Renal pelvis (tissue), 12 donors: ENCODE measurements at places on chromosomes 12 and 14.

DNA sequence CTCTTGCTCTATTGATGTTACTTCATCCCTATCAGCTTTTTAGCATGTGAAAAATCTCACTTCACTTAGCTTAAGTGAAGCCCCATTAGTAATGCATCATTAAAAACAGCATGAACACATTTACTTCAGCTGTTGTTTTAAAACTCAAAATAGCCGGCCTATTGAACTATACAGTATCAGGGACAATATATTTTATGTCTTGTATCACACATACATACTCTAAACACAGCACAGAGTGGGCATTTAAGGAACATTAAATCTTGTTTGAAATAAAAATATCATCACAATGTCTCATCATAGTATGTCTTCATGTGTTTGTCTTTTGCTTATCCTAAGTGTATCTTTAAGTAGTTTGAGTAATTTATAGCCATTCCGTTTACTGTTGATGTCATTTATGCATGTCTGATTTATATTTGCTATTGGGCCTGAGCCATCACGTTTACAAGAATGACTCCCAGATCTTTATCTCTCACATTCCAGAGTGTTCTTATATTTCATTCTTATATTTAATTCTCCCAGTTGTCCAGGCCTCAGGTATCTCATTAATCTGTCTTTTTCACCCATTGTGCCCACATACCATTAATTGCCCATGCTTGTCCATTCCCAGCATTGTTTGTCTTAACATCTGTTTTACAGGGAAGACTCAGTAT, 57.5 kb downstream of the ARHGAP5 start:
- peak; percentile 70 for DNase-seq

DNA sequence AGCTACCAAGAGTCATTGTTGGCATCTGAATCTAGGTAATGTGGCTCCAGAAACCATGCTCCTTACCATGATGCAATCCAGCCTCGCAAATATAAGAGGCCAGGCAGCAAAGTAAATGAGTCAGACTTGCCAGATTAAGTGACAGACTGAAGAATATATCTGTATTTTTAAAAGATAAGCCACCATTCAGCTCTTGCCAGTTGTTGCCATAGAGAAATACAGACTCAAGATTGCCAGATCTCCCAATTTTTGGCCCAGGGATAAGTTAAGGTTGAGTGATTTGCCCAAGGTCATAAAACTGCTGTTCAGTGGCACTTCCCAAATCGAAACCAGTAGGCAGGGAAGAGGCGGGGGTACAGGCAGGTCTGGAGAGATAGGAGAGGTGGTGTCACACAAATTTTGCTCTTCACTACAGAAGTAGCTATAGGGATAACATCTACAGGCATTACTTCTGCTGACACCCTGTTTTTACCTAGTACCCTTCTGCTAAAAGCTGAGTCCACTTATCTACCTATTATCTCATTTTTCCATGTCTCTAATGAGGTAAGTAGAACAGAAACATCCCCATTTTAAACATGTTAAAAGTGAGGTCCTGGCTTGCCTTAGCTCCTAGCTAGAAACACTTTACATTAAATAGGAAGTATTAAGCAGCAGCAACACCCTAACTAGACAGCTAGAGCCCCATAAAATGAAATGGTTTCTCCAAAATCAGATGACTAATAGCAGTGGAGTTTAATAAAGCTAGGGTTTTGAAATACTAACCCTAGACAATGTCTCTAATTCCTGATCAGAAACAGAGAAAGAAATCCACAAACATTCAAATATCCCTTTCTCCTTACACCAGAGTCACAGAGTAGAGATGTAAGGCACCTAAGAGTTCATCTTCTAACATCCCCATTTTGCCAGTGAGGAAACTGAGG, 19.5 kb downstream of the DCAF5 start:
- no peak for DNase-seq

GRCh38 chr12:67648521-67649260, at the start of gene DYRK2:
TSS of gene DYRK2 (plus strand) at chr12:67648745. CDS start at chr12:67649134, 389 bp downstream.
- DNase-seq, result peak; percentile 87

- DNase-seq, result peak; percentile 77
Measured at GRCh38 chr12:109461846-109462756, 15.0 kb downstream of the KCTD10 start.

DNA sequence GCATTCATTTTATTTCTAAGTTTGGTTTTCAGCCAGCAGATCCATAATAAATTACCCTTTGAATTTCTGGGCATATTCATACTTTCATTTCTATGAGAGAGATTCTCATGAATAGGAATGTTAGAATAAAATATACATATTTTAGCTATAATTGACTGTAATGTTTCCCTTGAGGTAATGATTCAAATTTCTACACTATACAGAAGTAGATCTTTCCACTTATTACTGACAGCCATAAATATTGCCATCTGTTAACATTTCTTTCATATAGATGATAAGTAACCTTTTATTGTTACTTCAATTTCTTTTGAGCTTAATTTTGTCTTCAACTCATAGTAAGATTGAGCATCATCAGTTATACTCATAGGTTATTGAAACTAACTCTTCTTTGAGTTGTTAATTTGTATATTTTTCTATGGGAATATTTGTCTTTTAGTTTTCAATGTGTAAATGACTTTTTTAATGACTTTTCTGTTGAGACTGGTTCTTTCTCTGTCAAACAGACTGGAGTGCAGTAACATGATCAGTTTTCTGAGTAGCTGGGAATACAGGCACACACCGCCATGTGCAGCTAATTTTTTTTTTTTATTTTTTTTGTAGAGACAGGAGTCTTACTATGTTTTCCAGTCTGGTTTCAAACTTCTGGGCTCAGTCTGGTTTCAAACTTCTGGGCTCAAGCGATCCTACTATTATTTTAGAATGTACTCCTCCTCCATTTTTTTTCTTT, 991.6 kb downstream of the SLC6A15 start:
- DNase-seq, result no peak

GRCh38 chr14:79855789-79856188, 355.5 kb downstream of the DIO2 start:
- DNase-seq, result no peak

DNA sequence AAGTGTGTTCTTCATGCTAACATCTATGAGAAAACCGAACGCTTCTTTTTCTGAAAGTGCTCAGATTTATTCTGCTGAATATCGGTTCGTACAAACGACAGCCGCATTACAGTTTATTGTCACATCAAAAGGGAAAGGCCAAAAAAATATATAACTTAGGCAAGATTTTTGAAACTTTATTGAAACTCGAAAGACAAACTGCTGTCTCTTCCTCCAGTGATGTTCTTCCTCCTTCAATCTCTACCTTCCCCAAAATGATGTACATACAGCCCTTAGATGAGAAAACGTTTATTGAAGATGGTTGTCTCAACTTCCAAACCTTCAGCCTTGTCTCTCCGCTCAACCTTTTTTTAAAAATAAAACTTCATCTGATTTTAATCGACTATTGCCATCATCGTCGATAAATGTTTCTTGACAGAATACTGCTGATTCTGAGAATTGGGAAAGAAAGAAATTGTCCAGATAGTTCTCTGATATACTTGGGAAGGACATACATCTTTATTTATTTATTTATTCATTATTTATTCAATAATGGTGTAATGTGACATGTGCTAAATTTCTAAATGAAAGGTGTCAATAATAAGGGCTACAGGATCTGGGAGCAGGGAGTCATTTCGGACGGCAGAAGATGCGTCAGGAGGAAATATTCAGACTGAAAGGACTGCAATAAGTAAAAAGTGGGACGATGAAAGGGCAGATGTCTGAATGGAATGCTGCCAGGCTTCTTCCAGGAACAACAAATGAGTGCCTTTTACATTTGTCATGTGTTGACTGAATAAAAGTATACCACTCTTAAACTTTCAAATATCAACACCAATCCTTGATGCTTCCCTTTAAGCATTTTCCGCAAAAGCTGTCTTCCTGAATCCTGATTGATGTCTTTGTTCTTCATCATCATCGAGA, 817 bp upstream of the MDM1 start:
- no peak for DNase-seq

GRCh38 chr12:14252697-14253096, 112.8 kb upstream of the ATF7IP start:
- DNase-seq, result no peak

- no peak for DNase-seq
Measured at GRCh38 chr12:202081-202731, 11.8 kb downstream of the SLC6A12 start.

DNA sequence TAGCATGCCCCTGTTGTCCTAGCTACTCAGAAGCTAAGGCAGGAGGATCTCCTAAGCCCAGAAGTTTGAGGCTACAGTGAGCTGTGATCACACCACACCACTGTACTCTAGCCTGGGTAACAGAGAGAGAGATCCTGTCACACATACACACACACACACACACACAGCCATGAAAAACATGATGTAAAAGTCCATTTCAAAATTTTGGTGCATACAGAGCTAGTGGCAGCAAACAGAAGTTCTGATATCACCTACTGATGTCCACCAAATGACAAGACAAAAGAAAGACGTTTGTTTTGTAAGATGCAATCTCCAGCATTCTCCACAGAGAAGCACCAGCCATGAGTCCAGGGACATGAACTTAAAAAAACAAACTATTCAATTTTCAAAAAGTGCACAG, 15.9 kb downstream of the AREL1 start:
- DNase-seq, result no peak

DNA sequence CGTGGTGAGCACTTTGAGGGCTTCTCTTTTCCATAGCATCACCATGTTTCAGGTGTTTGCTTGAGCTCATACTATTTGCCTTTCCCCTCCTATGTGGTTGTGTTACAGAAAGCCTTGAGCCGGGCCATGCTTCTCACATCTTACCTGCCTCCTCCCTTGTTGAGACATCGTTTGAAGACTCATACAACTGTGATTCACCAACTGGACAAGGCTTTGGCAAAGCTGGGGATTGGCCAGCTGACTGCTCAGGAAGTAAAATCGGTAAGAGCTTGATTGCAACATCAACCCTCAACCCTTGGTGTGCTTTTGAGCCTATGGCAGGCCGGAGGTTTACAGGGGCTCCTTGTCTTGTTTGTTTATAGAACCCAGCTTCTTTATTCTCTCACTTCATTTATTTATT, 8.1 kb downstream of the LETMD1 start:
- no peak for DNase-seq

GRCh38 chr14:87767567-87767901, 225.4 kb downstream of the GALC start:
- no peak for DNase-seq

GRCh38 chr12:99767809-99768208, 120.3 kb downstream of the GARIN6 start:
- peak; percentile 10 for DNase-seq

DNA sequence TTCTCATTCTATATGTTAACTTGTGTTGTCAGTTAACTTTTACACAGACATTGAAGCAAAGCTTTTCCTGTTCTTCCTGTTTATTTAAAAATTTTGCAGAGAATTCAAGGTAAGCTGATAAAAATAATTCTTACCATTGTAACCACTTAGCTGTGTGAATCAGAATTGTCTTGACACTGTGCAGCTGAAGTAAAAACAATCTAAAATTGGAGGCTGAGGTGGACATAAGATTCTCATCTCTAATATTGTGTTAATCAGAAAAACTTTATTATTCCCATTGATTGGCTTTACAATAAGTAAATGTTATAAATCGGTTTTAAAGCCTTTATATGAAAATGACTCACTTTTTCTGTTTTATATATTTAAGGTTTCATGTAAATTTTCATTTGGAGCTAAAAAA, 240.3 kb upstream of the PLEKHG7 start:
- DNase-seq, result no peak

DNA sequence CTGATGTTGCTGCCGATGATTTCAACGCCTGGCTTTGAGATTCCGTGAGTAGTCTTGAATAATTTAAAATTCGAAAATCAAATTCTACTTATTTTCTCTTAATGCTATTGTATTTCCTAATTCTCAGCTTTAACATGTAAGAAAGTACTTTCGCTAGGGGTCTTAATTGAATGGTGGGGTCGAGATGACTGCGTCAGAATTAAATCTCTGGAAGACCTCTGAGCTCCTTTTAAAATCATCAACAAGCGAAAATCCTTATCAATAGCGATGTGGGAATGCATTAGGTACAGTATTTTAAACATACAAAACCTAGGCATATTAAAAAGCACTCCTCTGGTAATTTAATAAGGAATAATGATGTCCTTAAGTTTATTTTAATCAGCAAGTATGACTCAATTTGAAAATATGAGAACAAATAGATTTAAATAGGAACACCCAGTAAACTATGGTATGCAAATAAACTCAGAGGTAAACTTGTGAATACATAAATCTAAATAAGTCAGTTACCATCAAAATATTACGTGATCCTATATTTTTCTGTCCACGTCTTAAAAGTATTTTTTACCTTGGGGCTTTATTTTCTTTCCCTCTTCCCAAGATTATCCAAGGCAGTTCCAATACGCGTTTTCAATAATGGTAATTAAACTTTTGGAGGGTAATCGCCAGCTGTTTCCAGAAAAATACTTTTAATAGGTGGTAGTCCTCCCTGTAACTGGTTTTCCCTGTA, 1.4 kb downstream of the FOXA1 start:
- DNase-seq, result no peak

- no peak for DNase-seq
Measured at GRCh38 chr12:89163918-89164317, 188.4 kb downstream of the DUSP6 start.
